ENCODE measurements at places on chromosomes 2 and 18.

DNA sequence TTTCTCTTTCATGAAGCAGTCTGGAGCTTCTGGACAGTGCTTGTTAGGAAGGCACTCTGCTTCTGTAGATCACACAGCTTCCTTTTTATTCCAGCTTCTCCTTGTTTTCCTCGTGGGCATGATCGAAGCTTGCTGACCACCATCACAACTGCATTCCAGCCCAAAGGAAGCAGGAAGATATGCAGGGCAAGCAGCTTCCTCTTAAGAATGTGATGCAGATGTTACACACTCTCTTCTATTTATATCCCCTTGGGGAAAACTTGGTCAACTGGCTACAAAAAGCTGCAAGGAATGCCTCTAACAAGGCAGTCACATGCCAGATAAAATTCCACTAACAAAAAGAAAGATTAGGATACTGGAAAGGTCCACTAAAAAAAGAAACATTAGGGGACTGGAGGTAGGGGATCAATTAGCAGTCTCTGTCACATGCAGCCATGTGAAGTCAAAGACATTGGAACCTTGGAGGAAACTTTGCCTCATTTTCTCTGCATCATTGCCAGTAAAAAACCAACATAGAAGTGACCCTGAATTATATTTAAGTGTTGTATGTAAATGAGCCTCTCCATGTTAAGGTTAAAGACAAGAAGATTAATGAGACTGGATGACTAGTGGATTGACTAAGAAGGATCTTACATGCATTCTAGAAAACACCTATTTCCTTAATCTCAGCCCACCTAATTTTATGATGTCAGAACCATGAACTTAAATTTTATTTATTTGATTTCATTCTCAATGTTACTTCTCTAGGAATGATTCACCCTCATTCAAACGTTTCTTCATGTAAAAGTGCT lies 98.3 kb downstream of the NAB1 start:
- DNase-seq: no peak

- DNase-seq: peak; percentile 78
These were observed 24.9 kb downstream of the BIN1 start for GRCh38 chr2:127081826-127082633.

- DNase-seq: no peak
These were observed 203.5 kb upstream of the TWIST2 start for GRCh38 chr2:238644095-238645081.

GRCh38 chr18:51330148-51330547 lies 132.7 kb upstream of the MEX3C start:
- DNase-seq: no peak
